Chondrocyte (in vitro differentiated cells): ENCODE measurements at places on chromosomes 16 and 17. TPM values are rescaled to one million over a fixed set of nuclear protein-coding genes. Genes with fewer than 3 reads are reported as not detected.
A peak's percentile ranks its signal among the peaks of the same experiment; 100 is the strongest.

GRCh38 chr17:37158290-37158689, 209.5 kb downstream of the AATF start:
- DNase-seq: no peak

DNA sequence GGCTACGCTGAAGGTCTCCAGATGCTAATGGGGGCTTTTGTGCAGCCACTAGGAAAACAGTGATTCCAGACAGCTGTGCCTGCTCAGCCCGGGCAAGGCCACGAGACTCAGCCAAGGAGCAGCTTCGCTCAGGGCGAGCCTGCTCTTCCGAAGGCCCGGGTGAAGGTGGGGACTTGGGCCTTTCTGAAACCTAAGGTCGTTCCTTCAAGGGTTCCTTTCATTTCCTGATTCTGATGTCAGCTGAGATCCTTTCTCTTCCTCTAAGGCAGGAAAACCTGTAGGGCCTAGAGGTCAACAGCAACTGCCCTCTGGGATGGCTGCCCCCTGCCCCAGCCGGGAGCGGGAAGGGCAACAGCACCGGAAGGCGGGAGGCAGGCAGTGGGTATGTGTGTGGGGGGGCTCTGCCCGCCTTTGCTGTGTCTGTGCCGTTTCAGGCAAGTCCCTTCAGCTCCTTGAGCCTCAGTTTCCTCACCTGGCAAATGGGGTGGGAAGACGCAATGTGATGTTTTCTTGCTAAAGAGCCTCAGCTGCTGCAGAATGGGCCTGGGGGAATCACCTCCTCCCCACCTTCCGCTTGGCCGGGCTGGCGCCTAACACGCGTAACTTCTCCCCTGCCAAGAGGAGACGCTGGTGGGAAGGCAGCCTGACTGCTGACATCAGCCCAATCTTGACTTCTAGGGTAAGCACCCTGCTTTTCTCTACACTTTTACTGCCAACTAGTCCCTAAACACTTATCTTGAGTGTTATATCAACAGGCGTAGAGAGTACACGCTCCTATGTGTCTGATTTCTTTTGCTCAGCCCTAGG, 32.8 kb downstream of the IRF8 start:
- DNase-seq: no peak

DNA sequence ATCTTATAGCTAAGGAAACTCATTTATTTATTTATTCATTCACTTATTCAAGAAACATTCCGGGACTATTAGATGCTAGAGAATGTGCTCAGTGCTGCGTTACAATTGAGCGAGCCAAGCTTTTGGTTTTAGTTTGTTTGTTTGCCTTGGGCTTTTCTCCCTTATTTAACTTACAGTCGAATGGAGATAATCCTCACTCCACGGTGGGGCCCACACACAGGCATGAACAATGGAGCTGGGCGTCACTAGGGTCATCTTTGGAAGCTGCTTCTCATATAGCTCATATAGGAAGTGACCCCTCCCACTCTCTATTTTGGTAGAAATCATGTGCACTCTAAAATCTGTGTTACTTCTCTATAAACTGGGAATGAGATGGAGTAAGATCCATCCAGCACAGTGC, 210.0 kb downstream of the TMEM114 start:
- DNase-seq: no peak

DNA sequence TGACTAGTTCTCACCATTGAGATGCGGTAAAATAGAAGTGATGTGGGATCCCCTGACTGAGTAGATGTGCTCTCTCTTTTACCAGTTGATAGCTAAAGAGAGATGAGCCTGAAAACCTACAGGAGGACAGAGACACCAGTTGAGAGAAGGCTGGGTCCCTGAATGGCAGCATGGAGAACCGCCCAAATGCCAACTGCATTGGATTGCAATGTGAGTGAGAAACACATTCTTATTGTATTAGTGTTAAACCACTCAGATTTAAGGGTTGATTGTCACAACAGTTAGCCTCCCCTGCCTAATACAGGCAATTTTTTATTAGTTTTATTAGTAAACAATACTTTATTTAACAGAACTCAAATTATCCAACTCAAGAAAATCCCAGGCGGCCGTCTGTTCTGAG, 61.2 kb downstream of the SPACA3 start:
- DNase-seq: no peak

GRCh38 chr16:88452482-88453216, 431 bp upstream of the ZFPM1 start:
- peak; percentile 98 for DNase-seq

DNA sequence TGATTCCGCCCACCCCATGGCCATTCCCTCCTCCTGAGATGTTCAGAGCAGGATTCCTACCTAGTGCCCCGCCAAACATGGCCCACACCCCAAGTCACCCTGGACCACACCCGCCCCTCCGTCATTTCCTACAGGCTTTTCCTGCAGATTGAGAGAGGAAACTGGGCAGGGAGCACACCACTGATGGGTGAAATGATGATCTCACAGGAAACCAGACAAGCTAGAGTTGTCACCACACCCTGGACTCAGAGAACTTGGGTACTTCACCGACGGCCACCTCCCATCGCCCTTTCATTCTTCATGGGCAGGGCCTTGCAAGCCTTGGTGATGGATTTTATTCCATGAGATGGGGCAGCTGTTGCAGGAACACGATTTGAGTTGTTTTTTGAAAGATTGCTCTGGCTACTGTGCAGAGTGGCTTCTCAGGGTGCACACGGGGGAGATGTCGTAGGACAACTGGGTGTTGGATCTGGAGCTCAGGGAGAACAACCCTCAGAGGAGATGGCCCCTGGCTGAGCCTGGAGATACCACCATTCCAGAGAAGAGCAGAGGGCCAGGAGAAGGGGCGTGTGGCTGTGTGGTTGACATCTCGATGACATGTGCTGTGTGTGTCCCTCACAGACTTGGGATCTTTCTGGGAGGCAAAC, 7.4 kb upstream of the B9D1 start:
- peak; percentile 46 for DNase-seq

- no peak for DNase-seq
Measured at GRCh38 chr16:29743827-29744531, 1.8 kb downstream of the C16orf54 start.

PERCC1 gene
- total RNA-seq: not detected in 3 replicates

NPB gene
- 0.48 to 1.3 TPM (median 1.3 TPM) in 3 replicates for total RNA-seq

TM4SF5 gene
- not detected in 3 replicates for total RNA-seq

KCNJ16 gene
- 0.17 TPM in 1 of 3 replicates, not detected in the others for total RNA-seq

TOP2A gene
- total RNA-seq: 24.6 to 28.2 TPM (median 27.8 TPM) in 3 replicates
